Stimulated activated memory B cell treated with anti-CD40 and anti-IgM and Interleukin-4, amounts not matched to agents 10 μg/mL and 1 μg/mL and 100 μg/mL, for 72 hours (primary cell): ENCODE measurements at places on chromosomes 1 and 21.

GRCh38 chr1:41682845-41683625 is 198.6 kb upstream of the EDN2 start:
- ATAC-seq = no peak

DNA sequence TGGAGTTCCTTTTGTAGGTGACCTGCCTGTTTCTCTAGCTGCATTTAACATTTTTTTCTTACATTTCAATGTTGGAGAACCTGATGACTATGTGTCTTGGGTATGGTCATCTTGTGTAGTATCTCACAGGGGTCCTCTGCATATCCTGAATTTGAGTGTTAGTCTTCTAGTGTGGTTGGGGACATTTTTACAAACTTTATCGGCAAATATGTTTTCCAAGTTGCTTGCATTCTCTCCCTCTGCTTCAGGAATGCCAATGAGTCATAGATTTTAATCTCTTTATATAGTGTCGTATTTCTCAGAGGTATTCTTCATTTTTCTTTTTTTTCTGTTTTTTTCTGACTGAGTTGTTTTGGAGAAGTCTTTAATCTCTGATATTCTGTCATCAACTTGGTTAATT is 684.0 kb downstream of the NCAM2 start:
- ATAC-seq = no peak

DNA sequence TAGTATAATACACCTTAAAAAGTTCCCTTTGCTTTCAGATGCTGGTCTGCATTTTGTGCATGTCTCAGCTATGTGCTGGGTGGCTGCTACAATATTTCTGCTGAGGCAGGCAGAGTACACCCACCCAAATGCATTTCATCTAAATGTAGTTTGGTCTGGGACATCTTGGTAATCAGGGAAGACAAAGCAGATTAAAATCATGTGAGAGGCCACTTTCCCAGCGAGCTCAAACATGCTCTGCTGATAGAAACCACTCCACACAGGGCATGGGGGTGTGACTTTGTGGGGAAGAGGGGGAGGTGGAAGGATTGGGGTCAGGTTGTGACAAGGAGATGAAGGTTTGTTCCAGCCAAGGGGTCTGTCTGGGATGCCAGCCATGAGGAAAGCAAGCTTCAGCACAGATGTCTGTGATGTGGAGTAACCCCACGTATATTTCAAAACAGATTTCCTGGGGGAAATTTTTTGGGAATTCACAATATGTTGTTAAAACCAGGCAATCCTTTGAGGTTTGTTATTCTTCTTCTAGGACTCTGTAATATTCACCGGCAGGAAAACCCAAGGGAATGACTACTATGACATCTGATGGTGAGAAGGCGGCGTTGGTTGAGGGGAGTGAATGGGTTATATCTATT is 255.1 kb upstream of the FGGY start:
- ATAC-seq = no peak

DNA sequence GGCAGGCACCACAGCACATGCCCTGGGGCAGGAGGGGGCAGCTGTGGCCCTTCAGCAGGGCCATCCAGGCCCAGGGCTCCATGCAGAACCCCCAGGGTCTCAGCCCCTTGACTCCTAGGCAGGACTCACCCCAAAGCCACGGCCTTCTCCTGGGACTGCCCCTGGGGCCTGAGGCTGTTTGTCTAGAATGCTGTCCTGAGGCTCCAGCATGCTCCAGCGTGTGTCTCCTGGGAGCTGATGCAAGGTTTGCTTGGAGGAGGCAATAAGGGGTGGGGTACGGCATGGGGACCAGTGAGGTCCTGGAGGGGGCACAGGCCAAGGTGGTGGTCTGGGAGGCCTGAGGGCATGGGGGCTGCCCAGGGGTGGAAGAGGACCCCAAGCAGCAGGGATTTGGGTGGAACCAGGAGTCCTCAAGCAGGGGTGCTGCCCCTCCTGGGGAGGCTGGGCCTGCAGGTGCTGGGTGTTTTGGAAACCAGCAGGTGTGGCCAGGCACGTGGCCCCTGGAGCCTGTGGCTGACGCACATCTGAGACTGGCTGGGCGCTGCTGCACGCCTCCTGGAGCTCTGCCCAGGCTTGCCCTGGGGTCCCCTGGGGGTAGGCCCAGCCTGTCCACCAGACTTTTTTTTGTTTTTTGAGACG is 7.8 kb upstream of the CALML6 start:
- ATAC-seq = peak; percentile 6

- ATAC-seq = no peak
Measured at GRCh38 chr1:246270236-246270635, 236.8 kb downstream of the SMYD3 start.

DNA sequence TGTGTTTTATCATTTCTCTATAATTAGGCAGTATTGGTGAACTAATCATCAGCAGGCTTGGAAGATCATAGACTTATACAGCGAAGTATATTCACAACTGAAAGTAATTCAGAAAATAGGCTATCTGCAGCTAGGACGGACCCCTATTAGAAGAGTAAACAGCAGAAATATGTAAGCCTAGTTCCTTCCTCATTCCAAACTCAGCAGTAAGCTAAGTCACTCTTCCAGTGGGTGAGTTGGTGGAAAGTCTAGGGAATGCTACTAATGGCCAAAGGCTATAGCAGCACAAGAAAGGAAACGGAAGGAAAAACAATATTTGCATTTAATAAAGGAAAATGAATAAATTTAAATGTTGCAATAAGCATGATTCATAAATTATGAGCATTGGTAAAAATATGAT is 918.1 kb upstream of the TMPRSS15 start:
- no peak for ATAC-seq

- ATAC-seq = no peak
Measured at GRCh38 chr1:169872906-169873305, 20.8 kb downstream of the SCYL3 start.

DNA sequence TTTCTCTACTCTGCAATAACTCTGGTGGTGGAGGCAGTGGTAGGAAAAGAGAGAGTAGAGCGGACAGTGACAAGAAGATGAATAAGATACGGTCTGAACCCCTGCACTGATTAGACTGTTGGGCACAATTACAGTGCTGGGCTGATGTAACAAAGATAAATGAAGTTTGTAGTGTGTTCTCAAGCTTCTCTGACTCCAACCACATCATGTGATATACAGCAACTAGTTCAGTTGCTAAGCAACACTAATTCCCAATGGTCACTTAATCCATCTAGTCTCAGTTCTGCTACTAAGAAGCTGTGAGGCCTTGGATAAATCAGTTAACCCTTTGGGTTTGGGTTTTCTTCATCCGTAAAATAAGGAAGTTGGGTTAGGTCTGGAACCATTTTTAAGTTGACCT is 17.3 kb downstream of the DDR2 start:
- ATAC-seq = no peak

DNA sequence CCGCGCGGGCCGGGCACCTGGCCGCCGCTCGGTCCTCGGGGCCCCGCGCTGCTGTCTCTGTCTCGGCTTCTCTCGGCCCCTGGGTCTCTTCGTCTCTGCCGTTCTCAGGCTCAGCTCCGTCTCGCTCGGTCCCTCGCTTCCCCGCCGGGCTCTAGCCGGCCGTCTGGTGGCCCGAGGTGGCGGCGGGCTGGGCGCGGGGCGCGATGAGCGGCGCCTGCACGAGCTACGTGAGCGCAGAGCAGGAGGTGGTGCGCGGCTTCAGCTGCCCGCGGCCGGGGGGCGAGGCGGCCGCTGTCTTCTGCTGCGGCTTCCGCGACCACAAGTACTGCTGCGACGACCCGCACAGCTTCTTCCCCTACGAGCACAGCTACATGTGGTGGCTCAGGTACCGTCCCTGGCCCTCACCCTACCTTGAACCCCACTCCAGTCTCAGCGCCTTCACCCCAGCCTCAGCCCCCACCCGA is 355 bp downstream of the SHISAL2A start:
- peak; percentile 2 for ATAC-seq

GRCh38 chr1:20322081-20322824 is 31.6 kb downstream of the VWA5B1 start:
- peak; percentile 77 for ATAC-seq

DNA sequence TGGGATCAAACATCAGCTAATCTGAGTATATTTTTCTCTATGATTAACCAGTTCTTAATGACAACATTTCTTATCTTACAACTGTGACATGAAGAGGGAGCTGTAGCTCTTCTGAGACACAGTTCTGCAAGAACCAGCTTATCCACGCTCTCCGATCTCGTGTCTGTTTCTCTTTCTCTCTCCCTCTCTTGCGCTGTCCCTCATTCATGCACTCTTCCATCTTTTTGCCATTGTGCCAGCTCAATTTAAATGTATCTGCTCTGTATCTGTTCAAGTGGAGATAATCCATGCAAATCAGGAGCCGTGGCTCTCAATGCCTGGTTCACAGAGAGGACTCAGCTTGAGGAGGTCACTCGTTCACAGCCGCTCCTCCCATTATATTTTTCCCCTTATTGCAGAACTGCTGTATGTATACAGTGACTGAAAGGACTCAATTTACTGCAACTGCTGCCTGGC is 494.7 kb upstream of the ADGRL2 start:
- ATAC-seq = peak; percentile 46

DNA sequence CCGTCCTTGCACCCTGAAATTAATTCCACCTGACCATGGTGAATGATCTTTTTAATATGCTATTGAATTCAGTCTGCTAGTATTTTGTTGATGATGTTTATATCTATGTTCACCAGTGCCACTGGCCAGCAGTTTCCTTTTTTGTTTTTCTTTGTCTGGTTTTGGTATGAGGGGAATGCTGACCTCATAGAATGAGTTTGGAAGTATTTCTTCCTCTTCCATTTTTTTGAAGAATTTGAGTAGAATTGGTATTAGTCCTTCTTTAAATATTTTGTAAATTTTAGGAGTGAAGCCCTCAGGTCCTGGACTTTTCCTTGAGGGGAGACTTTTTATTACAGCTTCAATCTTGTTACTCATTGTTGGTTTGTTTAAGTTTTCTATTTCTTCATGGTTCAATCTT is 231.6 kb downstream of the MRPL39 start:
- no peak for ATAC-seq

GRCh38 chr21:27275294-27275927 is 308.5 kb upstream of the ADAMTS5 start:
- ATAC-seq = no peak

GRCh38 chr1:77076759-77077158 is 142.5 kb downstream of the PIGK start:
- no peak for ATAC-seq

GRCh38 chr21:46356494-46357334 is 32.8 kb downstream of the PCNT start:
- peak; percentile 57 for ATAC-seq

- no peak for ATAC-seq
Measured at GRCh38 chr1:18954270-18955071, 2.0 kb downstream of the IFFO2 start.

GRCh38 chr1:200184196-200184595 is 156.7 kb downstream of the NR5A2 start:
- ATAC-seq = no peak

DNA sequence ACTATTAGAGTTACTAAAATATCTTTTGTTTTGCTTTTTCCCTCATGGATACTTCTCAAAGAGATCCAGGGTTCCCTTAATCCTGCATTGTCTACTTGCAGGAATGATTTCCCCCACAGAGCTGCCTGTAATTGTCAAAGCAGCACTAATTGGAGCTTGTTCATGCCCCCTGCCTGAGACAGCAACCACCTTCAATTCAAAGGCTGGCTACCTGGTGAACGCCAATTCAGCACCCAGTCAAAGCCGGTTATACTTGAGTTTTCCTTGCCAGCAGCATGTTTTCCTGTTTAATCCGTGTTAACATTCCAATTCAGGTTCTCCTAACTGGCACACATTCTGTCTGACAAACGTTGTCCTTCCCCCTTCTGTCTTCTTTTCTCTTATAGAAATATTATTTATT is 382.9 kb downstream of the NTNG1 start:
- ATAC-seq = no peak

GRCh38 chr21:29371464-29371863 is 72.7 kb downstream of the BACH1 start:
- no peak for ATAC-seq
